ENCODE measurements at places on chromosomes 2 and 18.

GRCh38 chr2:175769200-175769599 lies 232.9 kb downstream of the LNPK start:
- H3K27me3 ChIP-seq: no peaks in the 10 kb centered on the region
- no peaks in the 10 kb centered on the region for H3K4me1 ChIP-seq
- no peaks in the 10 kb centered on the region for H3K36me3 ChIP-seq
- H3K4me3 ChIP-seq: no peak overlapping the region
- DNase-seq: no peak

DNA sequence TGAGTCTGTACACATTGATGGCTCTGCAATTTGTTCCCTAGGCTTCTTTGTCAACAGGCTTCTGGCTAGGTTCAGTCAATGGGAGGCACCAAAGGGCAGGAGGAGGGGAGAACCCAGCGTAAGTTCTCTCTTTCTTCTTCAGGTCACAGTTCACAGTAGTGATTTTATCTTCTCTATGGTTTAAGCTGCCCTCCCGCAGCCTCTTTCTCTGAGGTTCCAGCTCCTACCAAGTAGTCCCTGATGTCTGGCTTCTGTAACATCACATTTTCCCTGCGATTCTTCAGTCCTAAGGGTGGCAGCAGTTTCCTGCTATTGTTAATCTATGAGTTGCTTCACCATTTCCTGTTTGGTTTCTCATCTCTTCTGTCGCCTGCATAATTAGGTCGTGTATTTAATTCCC lies 107.4 kb downstream of the CPO start:
- no peak overlapping the region for H3K4me3 ChIP-seq
- peaks cover 4% of the 10 kb centered on the region for H3K4me1 ChIP-seq
- no peaks in the 10 kb centered on the region for H3K36me3 ChIP-seq
- no peak for DNase-seq
- H3K27ac ChIP-seq: no peak overlapping the region

DNA sequence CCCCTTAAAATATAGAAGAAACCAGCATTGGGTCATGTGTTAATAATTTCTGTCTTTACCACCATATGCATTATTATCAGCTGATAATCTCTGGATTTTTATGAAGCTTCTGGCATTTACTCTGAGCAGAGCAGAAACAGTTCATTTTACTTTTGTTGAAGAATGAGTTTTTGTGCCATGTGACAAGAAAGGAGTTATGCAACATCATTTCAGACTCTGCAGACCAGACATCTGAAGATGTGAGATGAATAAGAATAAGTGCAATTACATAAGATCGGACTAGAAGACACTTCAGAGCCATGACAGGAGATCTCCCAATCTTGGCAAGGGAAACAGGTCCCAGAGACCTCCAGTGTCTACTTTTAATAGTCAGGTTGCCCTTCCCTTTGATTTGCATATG lies 869.4 kb upstream of the VRK2 start:
- DNase-seq: no peak
- no peak overlapping the region for H3K27ac ChIP-seq
- no peak overlapping the region for H3K4me3 ChIP-seq
- H3K36me3 ChIP-seq: no peaks in the 10 kb centered on the region

GRCh38 chr2:31893094-31893493 lies 117.7 kb downstream of the MEMO1 start:
- H3K4me3 ChIP-seq: no peak overlapping the region
- no peaks in the 10 kb centered on the region for H3K4me1 ChIP-seq
- no peak overlapping the region for H3K27ac ChIP-seq
